ENCODE measurements at places on chromosomes 5 and 9. TPM values are rescaled to one million over a fixed set of nuclear protein-coding genes. Genes with fewer than 3 reads are reported as not detected.

The PCDHGA5 gene
- 0.98 TPM for total RNA-seq

The BTNL9 gene
- not detected for total RNA-seq

The RNF14 gene
- 49.7 TPM for total RNA-seq

The WNT8A gene
- not detected for total RNA-seq

The IL3 gene
- not detected for total RNA-seq

The NDOR1 gene
- total RNA-seq, result 1.6 TPM

Measured in smooth muscle cell of the coronary artery (primary cell).